ENCODE measurements at places on chromosomes 3 and 15.
A peak's percentile ranks its signal among the peaks of the same experiment; 100 is the strongest.

GRCh38 chr15:31390777-31391486 is 64.3 kb downstream of the KLF13 start:
- no peak for DNase-seq

DNA sequence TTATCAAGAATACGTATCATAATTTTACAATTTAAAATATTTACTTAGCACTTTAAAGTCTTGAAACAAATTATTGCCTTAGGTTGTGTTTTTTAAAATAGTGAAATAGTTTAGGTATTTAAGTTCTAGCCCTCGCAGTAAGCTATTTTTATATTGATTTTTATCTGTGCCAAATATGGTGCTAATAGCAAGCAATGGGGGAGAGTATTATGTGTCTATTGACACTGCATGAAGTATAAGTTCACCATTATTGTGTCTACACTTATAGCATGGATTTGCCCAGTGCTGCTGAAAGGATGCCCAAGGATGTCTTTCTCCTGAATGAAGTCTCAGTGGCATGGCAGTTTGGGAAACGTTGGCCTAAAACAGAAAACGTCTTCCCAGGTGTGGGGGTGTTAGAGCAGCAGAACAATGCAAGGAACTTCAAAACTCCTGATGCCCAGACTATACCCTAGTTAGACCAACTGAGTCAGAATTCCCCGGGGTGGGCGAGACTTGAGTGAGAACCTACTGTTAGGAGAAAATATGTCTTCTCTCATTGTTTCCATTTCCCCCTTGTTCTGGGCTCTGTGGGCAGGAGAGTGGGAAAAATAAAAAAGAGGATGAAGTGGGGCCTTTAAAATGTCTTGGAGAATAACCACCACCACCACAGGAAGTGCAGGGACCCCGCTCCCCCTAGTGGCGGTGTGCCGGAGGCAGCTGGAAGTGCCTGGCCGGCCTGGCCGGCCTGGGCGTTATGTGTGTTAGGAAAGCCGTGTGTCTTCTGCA is 104.2 kb upstream of the SLC7A14 start:
- DNase-seq = peak; percentile 55

DNA sequence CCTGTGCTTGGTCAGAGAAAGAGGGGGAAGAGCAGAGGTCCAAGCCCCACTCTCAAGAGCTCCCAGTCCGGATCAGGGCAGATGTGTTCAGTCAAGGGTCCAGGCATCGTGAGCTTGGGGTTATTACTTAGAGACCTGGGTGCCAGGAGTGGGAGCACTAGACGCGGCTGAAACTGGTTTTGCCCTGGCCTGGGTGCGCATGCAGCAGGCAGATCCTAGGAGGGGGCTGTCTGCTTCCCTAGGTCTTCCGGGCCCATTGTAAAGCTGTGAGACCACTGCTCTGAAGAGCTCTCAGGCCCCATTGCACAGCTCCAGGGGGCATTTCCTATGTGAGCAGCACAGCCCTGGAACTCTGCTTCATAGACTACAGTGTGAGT is 204.9 kb upstream of the LINGO1 start:
- DNase-seq = no peak

GRCh38 chr15:97718509-97718908 is 242.0 kb upstream of the ARRDC4 start:
- no peak for DNase-seq

DNA sequence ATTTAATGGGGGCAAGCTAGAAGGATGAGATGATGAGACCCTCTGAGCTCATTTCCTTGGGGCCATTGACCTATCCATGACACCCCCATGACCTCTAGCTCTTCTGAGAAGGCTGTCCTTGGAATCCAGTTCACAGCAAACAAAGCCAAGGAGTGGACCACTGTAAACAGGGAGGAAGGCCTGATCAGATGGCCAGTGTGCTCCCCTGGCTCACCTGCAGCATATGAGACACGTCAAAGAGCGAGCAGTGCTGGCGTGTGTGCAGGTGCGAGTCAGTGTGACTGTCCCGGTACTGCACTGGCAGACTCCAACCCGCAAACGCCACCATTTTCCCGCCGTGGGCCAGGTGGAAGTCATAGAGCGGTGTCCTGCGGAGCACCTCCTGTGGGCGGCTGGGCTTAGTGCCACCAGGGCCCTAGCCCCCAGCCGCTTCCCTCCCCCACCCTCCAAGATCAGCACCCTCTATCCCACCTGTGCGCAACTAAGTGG is 339 bp downstream of the AMT start:
- DNase-seq = no peak

GRCh38 chr3:143952569-143953072 is 19.0 kb upstream of the DIPK2A start:
- DNase-seq = no peak

DNA sequence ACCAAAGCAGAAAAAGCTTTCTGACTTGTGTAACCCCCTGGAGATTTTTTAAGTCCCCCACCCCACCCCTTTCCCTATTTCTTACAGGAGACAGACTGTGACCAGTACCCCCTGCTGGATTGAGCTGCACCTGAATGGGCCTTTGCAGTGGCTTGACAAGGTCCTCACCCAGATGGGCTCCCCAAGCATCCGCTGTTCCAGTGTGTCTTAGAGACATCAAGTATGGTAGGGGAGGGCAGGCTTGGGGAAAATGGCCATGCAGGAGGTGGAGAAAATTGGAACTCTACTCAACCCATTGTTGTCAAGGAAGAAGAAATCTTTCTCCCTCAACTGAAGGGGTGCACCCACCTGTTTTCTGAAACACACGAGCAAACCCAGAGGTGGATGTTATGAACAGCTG is 64.1 kb downstream of the AAGAB start:
- no peak for DNase-seq

DNA sequence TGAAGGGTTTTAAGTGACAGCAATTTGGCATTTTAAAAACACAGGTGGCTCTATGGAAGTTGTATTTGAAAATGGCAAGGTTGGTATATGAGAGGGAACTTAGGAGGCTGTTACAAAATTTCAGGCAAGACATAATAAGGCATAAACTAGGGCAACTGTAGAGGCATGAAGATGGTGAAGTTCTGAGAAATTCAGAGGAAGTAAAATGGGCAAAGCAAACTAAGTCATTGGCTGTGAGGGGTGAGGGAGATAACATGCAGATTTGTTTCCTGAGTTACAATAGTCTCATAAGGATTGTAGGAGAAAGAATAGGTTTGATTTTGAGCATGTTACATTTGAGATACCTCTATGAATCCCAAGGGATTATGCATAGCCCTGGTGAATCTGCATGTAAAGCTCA is 302.9 kb upstream of the ARHGEF26 start:
- DNase-seq = no peak

DNA sequence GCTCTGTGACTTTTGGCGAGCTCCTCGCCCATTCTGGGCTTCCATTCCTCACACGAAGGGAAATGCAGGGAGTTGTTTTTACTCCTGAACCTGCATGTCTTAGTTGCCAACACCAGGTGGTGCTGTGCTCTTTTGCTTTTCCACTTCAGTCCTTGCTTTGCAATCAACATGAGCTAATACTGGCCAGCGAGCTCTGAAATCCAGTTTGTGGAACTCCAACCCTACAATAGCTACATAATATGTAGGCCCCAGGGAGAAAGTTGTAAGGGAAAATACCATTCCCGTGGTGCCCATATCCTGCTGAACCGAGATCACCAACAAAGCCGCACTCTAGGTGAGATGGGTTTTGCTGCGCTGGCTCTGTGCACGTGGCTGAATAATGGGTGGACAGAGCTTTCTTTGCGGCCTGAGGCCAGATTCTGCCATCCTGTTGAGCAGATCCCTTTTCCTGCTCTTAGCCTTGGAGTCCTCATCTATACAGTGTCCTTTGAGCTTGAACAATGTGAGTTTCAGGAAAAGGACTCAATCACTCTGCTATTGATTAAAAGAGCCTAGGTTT is 25.0 kb downstream of the LSM3 start:
- peak; percentile 11 for DNase-seq
